ENCODE measurements at places on chromosomes 1 and 21.
A peak's percentile ranks its signal among the peaks of the same experiment; 100 is the strongest.

DNA sequence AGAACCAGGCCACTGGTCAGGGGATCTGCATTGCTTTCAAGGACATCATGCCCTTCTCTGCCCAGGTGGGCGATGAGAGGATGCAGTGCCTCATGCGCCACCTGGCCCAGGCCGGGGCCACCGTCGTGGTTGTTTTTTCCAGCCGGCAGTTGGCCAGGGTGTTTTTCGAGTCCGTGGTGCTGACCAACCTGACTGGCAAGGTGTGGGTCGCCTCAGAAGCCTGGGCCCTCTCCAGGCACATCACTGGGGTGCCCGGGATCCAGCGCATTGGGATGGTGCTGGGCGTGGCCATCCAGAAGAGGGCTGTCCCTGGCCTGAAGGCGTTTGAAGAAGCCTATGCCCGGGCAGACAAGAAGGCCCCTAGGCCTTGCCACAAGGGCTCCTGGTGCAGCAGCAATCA, 5.0 kb upstream of the ZBTB48 start:
- no peak for DNase-seq

- DNase-seq = no peak
Measured at GRCh38 chr1:106787520-106787919, 269.0 kb upstream of the PRMT6 start.

DNA sequence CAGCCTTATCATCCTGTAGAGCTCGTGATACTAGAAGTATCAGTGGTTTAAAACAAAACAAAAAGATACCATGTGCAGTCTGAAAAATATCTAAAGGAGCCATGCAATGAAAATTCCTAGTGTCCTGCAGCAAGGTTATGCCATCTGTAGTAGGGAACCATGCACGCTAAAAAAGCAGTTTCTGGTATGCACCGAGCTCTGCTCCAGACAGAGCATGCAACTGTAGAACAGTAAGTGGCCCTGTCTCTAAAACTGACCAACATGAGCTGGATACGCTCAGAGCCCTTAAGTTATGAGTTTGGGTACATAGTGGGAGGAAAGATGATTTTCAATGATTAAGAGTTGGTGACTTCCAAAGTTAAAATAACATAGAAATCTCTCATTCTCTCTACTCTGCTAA, 159.3 kb upstream of the ADAMTS5 start:
- DNase-seq = no peak

DNA sequence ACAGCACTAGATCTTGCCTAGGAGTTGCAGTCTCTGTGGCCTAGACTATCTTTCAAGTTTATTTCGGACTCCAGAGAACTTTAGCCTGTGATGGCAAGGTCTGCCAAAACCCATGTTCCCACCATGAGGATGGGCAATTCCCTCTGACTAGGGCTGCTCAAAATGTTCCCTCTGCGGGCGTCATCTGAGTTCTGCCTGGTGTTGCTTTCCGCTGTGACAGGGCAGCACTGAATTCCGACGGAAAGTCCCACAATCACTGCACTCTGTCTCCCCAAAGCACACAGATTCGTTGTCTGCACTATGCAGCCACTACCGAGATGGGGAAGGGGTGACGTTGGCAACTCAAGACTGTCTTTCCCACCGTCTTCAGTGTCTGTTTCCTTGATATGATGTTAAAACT, 75.2 kb downstream of the CATSPERE start:
- no peak for DNase-seq

DNA sequence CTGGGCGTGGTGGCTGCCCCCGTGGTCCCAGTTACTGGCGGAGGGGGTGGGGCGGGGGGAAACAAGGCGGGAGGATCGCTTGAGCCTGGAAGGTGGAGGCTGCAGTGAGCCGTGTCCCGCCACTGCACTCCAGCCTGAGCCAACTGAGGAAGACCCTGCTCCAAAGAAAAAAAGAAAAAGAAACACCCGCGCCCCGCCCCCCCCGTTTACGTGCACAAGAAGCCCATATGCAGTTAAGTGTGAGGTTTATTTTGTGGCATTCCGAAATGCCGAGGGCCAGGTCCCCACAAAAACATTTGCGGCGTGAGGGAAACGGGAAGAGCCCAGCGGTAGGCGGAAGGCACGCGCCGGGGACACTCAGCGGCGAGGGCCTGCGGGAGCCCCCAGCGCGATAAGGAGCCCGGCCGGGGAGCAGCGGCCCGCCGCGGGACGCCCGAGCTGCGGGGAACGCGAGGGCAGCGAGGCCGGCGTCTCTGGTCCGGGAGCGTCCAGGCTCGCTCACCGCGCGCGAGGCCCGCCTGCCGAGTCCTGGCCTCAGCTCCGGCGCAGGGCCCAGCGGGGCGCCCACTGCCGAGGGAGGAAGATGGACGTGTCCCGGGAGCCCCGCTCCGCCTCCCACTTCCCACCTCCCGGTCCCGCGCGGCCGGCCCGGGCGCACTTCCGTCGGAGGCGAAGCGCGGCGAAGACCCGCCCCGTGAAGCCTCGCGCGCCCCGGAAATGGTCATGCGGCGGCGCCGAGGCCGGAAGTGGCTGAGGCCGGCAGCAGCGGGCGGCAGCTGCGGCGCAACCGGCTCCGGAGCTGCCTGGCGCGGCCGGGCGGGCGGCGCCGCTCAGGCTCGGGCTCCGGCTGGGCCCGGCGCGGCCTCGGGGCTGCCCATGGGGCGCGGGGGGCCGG, at the start of gene TRAPPC10:
Gene TRAPPC10, plus strand, starts transcription at position 731 of the 895 bp plus-strand sequence. CDS start 185 bp downstream, outside the sequence.
- no peak for DNase-seq

GRCh38 chr1:212752252-212752933, 39.2 kb downstream of the NSL1 start:
- no peak for DNase-seq

- DNase-seq = no peak
Measured at GRCh38 chr1:25182629-25183028, 49.7 kb downstream of the SYF2 start.

DNA sequence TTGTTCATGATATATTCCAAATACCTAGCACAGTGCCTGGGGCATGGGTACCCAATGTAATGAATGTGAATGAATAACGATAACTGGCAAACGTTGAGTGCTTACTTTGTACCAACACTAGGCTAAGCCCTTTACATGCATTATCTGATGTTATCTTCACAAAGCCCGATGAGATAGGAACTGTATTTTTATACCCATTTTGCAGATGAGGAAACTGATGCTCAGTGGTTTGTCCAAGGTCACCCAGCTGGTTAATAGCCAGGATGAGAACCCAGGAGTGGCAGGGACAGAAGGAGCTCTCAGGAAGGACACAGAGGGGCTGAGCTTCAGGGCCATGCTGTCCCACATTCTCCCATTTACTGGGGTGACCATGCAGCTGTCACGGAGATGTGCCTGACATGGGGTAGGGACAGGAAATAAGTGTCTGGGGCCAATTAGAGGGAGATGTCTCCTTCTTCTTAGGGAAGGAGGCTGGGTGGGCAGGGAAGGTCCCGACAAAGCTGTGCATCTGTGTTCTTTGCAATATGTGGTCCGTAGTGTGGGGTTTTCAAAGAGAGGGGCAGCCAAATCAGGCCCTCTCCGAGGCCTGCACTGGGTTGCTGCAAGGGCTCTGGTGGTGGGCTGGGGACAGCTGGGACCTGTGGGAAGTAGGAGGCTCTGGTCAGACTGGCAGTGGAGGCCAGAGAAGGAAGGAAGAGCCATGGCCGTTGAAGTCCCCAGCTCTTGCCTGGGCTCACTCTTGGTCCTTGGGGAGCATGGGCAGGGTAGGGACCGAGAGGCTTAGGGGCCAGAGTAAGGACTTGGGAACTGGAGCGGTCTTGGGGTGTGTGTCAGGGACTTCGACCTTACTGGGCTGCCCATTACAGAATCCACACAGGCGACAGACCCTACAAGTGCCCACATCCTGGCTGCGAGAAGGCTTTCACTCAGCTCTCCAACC, 26.6 kb downstream of the A3GALT2 start:
- DNase-seq = no peak

- DNase-seq = no peak
Measured at GRCh38 chr1:229129301-229130027, 141.4 kb upstream of the RAB4A start.

GRCh38 chr1:103901072-103901471, 151.4 kb downstream of the AMY1C start:
- DNase-seq = no peak

- DNase-seq = no peak
Measured at GRCh38 chr1:221279146-221279545, 399.9 kb downstream of the HLX start.

GRCh38 chr1:215710036-215710898, 143.2 kb downstream of the KCTD3 start:
- peak; percentile 62 for DNase-seq

- DNase-seq = no peak
Measured at GRCh38 chr1:218526198-218526580, 181.1 kb downstream of the TGFB2 start.

DNA sequence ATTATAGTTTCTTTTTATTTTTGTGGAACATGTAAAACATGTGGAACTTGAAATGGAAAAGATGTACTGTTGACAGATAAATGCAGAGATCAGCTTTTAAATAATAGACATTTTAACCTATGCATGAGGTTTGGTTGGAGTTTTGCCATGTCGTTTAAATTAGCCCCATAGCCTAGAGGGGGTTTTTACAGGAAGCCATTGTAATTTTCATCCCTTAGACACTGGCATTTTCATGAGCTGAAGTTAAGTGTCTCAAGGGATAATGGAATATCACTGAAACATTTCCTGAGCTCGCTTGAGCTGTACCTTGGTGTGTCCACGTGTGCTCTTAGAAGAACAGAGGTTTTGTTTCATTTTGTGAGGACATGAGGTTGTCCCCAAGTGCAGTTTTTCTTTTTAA, 54.2 kb downstream of the HMCN1 start:
- DNase-seq = no peak

GRCh38 chr1:165351863-165352441, 4.6 kb downstream of the LMX1A start:
- DNase-seq = no peak

- no peak for DNase-seq
Measured at GRCh38 chr1:228988664-228989063, 253.4 kb downstream of the RHOU start.

DNA sequence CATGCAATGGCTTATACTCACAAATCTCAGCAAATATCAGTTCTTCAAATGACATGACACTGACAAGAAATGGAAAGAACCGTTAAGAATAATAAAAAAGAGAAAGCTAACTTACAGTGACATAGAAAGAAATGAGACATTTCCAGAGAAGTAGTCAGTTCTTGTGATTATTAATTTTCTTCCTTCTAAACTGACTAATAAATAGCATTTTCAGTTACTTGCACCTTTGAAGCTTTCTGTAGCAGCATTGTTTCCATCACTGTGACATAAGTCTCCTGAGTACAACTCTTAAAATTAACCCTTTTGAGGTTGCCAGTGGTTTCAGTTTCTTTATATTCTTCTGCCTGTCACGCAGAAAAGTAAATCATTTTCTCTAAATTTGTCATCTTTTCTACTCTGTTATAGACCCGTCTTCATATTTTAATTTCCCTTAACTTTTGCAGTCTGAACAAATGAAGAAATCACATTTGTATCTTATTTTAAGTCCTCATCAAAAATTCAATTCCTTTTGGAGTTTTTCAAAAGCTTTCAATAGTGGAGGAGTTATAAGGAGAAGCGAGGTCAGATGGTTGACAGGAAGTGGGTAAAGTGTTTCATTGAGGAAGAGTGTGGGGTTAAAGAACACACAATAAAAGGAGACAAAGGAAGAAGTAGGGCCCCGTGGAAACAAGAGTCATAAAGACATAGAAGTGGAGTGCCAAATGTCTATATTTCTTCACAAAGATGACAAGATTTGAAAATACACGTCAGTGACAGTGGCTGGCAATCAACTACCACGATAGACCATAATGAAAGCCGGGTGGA, 57.9 kb upstream of the S1PR1 start:
- no peak for DNase-seq

DNA sequence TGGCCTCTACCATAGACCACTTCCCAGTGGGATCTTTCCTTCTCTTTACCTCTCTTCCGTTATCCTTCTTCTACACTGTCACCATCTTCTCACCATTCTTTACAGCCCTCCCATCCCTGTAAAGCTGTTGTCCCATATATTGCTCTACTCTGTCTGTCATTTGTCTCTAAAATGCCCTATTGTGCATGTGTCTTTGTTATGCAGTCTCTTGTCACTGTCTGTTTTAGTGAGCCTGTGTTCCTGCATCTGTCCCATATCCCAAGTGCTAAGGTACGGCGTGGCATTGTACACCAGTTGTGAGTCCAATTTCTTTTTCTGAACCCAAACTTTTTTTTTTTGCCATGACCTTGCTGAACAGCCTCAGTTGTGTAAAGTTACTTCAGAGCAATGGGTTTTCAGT, 8.8 kb upstream of the ZBTB18 start:
- no peak for DNase-seq

- DNase-seq = no peak
Measured at GRCh38 chr1:8363186-8363766, 45.4 kb downstream of the SLC45A1 start.

GRCh38 chr1:213772128-213773063, 215.4 kb upstream of the PROX1 start:
- no peak for DNase-seq

DNA sequence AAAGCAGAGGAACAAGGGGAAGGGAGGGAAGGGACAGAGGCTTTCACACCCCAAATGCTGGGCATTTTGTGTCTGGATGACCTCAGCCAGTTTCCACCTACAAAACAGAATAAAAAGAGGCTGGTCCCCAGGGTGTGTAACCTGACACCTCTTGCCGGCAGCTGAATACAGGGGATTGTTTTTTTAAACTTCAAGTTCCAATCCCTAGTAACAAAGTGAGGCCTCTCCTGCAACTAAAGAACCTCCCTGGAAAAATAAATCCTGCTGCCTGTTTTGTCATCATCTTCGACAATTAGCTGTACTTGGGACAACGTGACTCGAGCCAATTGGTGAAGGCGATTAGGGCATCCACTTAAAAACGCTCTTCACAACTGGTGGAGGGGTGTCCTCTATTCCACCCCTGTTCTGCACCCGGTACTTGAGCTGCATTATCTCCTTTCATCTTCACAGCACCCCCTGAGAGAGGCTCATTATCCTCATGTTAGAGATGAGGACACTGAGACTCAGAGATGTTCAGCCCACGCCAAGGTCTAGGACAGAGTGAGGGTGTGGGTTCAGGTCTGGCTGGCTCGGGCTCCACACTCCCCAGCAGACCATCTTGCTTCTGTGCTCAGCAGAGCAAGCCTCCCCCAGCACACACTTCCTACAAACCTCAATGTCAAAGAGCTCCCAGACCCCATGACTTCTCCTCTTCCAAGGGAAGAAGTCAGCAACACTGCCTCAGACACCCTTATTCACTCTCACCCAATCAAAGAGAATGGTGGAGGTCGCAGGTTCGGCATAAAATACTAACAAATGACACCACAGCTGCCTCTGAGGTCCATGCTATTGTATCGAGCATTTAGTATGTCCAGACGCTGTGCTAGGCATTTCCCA, 15.2 kb downstream of the ITPKB start:
- DNase-seq = peak; percentile 67

DNA sequence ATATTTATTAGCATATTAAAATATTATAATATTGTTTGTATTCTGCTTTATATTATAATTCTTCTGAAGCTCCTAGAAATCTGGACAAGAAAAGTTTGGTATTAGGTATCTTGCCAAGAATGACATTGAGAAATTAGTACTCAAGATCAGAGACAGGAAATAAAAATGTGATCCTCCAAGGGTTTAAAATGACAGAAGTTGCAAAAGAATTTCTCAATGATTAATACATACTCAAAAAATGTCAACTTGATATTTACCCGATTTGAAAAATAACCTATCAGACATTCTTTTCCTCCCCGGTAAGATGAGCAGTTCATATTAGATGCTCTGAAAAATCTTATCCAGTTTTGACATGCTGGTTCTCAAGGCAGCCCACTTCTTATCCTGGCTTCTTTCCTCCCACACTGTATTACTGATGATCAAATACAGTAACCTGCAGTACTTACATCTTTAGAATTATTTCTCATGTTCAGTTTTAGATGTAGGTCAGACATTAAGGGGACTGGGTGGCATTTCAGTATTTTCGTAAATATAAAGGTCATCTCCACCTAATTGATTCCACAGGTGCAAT, 55.3 kb downstream of the CACHD1 start:
- DNase-seq = no peak
